ENCODE measurements at places on chromosomes 12 and 14.

GRCh38 chr12:32896432-32897280 is at the start of gene PKP2:
TSS of gene PKP2 (minus strand) at chr12:32896777. CDS start at chr12:32896731, 46 bp downstream.
- DNase-seq, result no peak

DNA sequence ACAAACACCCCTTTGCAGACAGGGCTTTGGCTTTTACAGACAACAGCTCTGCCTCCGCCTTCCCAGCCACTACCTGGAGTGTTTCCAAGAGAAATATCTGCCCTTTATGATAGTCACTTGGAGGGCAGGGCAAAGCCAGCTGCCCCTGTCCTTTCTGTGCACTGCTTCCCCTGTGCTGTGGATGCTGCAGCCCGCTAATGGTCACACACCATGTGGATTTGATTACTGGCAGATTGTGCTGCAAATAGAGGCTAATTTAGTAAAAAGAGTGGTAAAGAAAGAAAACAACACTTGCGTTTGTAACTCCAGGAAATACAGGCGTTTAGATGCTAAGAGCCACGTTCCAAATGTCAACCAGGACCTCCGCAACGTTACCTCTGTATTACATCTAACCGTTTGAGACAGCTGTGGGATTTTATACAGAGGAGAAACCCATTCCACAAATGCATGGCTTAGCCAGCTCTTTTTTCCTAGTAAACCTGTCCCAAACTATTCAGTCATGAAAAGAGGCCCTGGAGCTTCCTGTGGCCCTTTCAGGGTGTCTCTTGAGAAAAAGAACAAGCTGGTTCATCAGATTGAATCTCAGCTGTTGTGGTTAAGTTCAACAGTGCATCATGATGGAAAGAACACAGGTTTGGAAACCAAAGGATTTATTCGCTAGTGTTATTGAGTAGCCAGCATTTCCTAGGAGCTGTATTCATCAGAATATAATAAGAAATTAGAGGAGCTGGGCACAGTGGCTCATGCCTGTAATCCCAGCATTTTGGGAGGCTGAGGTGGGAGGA is 30.1 kb upstream of the PWP1 start:
- no peak for DNase-seq

DNA sequence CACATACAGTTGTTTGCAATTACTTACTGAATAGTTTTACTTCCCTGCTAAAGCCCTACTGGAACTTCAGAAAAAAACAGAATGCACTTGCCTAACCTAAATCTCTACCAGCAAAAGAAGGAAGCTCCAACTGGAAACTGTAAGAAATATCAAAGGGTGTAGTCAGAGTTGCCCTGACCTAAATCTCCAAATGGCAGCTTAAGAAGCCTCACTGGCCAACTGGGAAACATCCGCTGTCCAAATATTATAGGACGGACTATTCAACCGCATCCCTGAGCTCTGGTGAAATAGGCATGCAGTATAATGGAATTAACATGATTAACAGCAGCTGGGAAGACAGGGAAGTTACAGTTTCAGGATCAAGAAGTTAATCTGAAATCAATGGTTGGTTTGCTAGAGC is 24.3 kb downstream of the ANAPC7 start:
- no peak for DNase-seq

- no peak for DNase-seq
These were observed at the start of gene SLC7A7 for GRCh38 chr14:22814941-22815713. TSS of gene SLC7A7 (minus strand) at chr14:22815435. CDS start at chr14:22813398, 2,037 bp downstream.

GRCh38 chr14:101191101-101191720 is 287.7 kb upstream of the RTL1 start:
- no peak for DNase-seq

DNA sequence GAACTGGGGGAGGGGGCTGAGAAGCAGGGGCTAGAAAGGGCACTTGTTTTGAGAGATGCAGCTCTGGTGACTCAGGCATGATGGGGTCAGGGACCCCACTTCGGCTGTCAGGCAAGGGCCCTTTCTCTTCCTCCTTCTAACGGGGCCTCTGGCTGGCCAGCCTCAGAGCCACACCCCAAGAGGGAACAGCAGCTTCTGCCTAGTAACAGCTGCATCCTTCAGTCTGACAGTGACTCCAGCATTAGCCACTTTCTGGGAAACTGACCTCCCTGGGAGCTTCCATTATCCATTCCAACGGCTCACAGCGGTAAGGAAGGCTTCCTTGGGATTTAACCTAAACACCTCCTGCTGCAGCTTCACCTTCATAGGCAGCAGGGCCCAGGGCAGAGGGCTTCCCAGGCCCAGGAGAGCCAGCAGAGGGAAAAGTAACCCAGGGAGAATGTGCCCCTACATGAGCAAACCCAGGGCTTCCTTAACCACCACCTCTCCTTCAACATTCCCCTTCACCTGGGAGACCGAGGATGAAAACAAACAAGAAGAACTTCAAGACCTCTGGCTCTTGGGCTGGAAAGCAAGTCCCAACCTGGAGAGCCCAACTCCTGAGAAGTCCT is 2.7 kb downstream of the NCKAP5L start:
- DNase-seq, result no peak

DNA sequence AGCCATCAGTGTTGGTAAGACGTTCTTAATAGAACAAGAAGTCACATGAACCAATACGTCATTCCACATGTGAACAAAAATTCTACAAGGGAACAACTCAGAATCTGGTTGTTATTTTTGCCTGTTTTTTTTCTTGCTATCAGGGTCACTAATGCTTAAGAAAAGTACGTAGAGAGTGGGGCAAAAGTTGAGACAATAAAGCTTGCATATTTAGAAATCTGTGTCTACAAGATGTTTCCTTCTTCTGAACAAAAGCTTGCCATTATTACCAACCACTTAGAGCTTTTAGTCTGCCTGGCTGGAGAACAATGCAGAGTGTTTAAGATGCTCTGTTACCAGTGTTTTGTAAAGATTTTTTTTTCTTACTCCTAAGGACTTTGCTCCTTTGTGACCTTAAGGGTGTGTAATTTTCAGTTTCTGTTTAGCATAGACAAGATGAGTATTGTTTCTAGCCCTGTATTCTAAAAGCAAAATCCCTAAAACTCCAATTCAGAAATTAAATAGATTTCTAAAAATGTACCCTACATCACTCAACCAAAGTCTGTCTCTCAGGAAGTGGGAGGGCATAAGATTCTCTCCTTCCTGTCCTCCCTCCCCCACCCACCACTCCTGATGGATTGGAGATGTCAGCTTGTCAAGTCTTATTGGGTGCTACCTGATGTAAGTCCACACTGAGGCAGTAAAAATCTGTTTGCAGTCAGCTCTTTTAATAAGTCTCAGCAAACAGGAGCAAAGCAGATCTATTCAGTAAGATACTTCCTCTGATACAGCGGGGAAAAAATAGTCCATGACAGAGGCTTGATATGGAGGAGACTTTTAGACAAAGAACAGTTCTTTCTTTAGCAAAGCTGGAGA is 267.6 kb downstream of the GRIN2B start:
- no peak for DNase-seq

Data from activated CD4-positive, alpha-beta T cell treated with anti-CD3 and anti-CD28 coated beads for 4 hours (primary cell).